ENCODE measurements at places on chromosomes 7 and 10. TPM values are rescaled to one million over a fixed set of nuclear protein-coding genes. Genes with fewer than 3 reads are reported as not detected.

GNG11 gene
- total RNA-seq, result not detected

DNA sequence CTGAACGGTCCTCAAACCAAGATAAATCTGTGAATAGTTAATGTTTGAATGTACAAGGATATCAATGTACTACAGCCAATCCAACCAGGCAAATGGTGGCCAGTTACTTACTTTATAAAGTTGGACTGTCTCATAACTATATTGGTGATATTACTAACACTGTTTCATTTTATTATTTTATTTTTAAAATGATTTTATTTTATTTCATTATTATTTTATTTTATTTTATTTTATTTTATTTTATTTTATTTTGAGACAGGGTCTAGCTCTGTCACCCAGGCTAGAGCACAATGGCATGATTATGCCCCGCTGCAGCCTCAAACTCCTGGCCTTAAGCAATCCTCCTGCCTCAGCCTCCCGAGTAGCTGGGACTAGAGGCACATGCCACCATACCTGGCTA, 6.8 kb downstream of the IL15RA start:
- no peak overlapping the region for H3K27ac ChIP-seq
- H3K27me3 ChIP-seq, result no peaks in the 10 kb centered on the region
- H3K36me3 ChIP-seq, result no peaks in the 10 kb centered on the region
- no peak overlapping the region for H3K4me3 ChIP-seq
- DNase-seq, result no peak
- H3K4me1 ChIP-seq, result no peaks in the 10 kb centered on the region

- no peaks in the 10 kb centered on the region for H3K27me3 ChIP-seq
- H3K27ac ChIP-seq, result no peak overlapping the region
- H3K4me3 ChIP-seq, result peak overlapping the region; percentile 56
- no peak for DNase-seq
- peaks cover 16% of the 10 kb centered on the region for H3K4me1 ChIP-seq
- no peaks in the 10 kb centered on the region for H3K36me3 ChIP-seq
These were observed 54.6 kb downstream of the CPVL start for GRCh38 chr7:29091715-29092114.

DNA sequence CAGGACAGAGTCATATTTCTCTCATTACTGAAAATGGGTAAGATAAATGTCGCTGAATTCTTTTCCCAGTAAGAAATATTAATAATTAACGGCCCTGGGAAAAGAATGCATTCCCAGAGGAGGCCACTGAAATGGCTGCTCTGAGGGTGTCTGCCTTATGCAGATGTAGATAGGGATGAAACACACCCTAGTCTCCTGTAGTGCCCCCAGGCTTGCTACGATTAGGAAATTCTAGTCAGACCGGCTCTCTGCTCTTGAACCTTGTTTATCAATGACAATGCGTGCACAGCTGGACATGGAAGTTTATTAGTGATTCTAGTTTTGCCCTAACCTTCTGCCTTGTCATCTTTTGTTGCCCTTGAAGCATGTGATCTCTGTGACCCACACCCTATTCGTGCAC, 291.1 kb downstream of the ZNF248 start:
- H3K36me3 ChIP-seq, result no peaks in the 10 kb centered on the region
- DNase-seq, result no peak
- H3K4me1 ChIP-seq, result no peaks in the 10 kb centered on the region
- no peak overlapping the region for H3K27ac ChIP-seq
- H3K4me3 ChIP-seq, result no peak overlapping the region
- no peaks in the 10 kb centered on the region for H3K27me3 ChIP-seq

Measured in Karpas-422 (cell line).